ENCODE measurements at places on chromosomes 2 and 18. TPM values are rescaled to one million over a fixed set of nuclear protein-coding genes. Genes with fewer than 3 reads are reported as not detected.

DNA sequence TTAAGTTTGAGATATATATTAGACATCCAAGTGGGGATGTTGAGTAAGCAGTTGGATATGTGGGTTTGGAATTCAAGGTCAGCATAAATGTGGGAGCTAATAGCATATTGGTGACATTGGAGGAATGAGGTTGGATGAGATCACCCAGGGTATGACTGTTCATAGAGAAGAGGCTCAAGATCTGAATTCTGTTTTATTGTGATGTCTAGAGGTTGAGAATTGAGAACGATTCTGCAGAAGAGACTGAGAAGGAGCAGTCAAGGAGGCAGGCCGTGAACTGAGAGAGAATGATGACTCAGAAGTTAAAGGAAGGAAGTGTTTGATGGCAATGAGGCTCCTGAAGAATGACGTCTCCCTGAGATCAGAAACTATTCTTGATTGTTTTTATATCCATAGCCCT is 5.9 kb downstream of the SERPINB11 start:
- no peak overlapping the region for H3K27ac ChIP-seq
- no peak overlapping the region for H3K4me3 ChIP-seq
- no peaks in the 10 kb centered on the region for H3K4me1 ChIP-seq

- H3K36me3 ChIP-seq = peaks cover 16% of the 10 kb centered on the region
- peak overlapping the region; percentile 42 for H3K27ac ChIP-seq
- H3K4me1 ChIP-seq = peaks cover 8% of the 10 kb centered on the region
- DNase-seq = peak; percentile 72
- no peak overlapping the region for H3K4me3 ChIP-seq
Measured at GRCh38 chr18:9575558-9575957, 38.8 kb downstream of the PPP4R1 start.

DNA sequence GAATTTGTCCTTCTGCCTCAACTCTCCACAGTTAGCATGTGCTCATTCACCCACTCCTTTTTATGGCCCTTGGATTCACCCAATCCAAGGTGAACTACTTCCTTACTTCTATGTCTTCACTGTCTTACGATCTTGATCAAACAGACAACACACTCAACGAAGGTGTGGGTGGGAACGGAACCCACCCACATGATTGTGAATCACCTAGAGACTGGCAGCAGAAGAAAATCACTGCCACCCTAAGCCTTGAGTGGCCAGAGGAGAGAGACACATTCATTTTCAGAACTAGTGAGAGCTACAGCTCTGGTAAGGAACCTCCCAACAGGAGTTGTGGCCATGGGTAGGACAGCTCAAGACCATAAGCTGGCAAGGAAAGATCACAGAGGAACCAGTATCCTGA is 194.3 kb downstream of the PLCL1 start:
- no peak overlapping the region for H3K27ac ChIP-seq
- H3K4me1 ChIP-seq = peaks cover 6% of the 10 kb centered on the region
- DNase-seq = no peak
- H3K36me3 ChIP-seq = no peaks in the 10 kb centered on the region
- no peak overlapping the region for H3K4me3 ChIP-seq

DNA sequence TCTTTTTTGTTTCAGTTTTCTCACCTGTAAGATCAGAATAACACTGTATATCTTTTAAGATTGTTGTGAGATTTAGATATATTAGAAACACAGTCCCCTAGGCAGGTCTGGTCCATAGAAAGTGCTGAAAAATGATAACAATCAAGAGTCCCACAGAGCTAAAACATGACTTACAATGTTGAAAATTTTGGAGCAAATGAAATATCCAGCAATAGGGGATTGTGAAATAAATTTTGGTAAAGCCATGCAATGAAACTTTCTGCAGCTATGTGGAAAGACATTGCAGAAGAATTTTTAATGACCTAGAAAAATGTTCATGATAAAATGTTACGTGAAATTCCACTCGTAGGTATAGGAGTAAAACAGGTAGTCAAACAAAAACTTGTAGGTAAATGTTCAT is 127.6 kb upstream of the SERPINE2 start:
- H3K27ac ChIP-seq = no peak overlapping the region
- H3K4me3 ChIP-seq = no peak overlapping the region
- DNase-seq = no peak
- peaks cover 6% of the 10 kb centered on the region for H3K4me1 ChIP-seq

DNA sequence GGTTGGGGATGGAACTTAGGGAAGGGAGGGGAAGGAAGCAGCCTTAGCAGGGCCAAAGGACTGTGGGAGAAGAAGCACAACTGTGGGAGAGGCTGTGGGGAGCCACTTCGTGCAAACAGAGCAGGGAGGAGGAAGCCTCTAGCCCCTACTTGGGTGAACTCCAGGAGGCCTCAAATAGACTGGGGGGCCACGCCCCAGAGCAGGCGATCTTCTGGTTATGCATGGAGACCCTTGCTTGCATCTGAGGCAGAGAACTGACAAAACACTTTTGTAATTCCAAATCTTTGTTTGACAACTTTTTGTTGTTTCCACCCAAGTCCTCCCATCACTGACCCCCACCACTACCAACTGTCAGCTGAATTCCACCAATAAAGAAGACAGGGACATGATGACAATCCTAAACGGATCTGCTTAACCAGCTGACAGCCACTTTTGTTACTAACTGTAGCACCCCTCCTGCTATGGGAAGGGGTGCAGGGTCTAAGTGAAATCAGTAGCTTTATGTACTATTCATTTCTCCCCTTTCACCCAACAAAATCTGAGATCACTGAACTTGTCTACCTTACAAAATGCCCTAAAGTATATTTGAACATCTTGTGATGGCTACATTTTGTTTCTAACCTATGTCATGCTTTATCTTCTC is 80.5 kb upstream of the CPO start:
- no peak overlapping the region for H3K4me3 ChIP-seq
- H3K27me3 ChIP-seq = no peaks in the 10 kb centered on the region
- no peak overlapping the region for H3K27ac ChIP-seq
- peaks cover 7% of the 10 kb centered on the region for H3K4me1 ChIP-seq
- no peaks in the 10 kb centered on the region for H3K36me3 ChIP-seq

GRCh38 chr2:144712550-144712940 is 192.6 kb upstream of the ZEB2 start:
- H3K27me3 ChIP-seq = peaks cover 17% of the 10 kb centered on the region
- no peak overlapping the region for H3K4me3 ChIP-seq
- H3K36me3 ChIP-seq = no peaks in the 10 kb centered on the region
- H3K27ac ChIP-seq = no peak overlapping the region
- H3K4me1 ChIP-seq = peaks cover 12% of the 10 kb centered on the region

KLF11 gene
- total RNA-seq = 11.8 TPM

GRHL1 gene
- total RNA-seq = 37.4 TPM

PSTPIP2 gene
- total RNA-seq = 9.6 TPM
